CD4-positive, alpha-beta T cell treated with Interleukin-6 at 100 ng/mL for 8 hours (primary cell): ENCODE measurements at places on chromosomes 7 and 10.
A peak's percentile ranks its signal among the peaks of the same experiment; 100 is the strongest.

DNA sequence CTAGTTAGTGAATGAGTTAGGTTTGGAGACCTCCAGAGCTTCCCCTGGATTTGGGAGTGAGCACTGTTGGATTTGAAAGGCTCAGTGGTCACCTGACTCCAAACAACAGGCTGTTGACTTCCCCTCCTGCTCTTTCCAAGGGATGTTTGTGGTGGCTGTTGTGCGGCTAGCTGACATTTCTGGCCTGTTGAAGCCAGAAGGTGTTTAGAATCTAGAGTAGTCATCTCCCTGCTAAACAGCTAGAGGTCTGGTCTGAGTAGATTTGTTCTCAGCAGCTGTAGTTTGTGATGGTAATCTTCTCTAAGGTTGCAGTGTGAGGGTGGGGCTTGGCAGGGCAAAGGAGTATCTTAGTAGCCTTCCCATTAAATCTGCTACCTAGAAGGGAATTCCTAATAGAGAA is 30.1 kb downstream of the BPGM start:
- no peak for DNase-seq

GRCh38 chr10:65550761-65551160 is 1375.1 kb upstream of the LRRTM3 start:
- no peak for DNase-seq

DNA sequence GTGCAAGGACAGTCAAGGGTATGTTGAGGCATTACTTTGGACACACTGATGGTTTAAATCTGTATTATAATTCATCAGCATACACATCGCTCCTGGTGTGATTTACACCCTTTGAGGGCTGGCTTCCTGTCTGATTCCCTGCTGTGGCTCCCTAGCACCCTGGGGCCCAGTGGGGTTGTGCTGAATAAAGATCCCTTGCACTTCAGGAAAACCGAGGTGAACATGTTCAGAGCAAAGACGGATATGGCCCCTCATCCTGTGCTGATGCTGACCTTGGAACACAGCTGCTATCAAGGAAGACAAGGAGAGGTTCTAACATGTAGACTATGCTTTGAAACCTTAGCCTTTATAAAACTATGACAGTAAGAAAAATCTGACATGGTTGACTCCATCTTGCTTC is 84.6 kb upstream of the UNC5B start:
- DNase-seq, result no peak

- no peak for DNase-seq
These were observed 175.9 kb downstream of the EVX1 start for GRCh38 chr7:27418541-27418940.

- DNase-seq, result no peak
These were observed 39.9 kb upstream of the WNT16 start for GRCh38 chr7:121288894-121289293.

DNA sequence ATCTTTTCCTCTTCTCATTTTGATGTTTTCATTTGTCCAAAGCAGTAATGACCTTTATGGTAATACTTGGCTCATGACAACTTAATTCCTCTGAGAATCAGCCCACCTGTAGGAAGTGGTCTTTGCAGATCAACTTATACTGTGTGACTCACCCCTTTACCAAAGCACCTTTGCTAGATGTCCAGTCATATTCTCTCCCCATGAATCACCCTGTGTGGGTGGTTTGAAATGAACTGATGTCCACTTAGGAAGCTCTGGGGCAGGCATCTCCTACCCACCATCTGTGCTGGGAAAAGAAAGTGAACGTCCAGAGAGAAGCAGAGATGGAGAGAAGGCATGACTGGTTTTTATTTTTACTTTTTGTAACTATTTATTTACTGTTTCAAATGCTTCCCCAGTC is 410.3 kb downstream of the KIF20B start:
- no peak for DNase-seq

GRCh38 chr7:28328146-28328545 is 84.2 kb upstream of the CREB5 start:
- DNase-seq, result peak; percentile 24

DNA sequence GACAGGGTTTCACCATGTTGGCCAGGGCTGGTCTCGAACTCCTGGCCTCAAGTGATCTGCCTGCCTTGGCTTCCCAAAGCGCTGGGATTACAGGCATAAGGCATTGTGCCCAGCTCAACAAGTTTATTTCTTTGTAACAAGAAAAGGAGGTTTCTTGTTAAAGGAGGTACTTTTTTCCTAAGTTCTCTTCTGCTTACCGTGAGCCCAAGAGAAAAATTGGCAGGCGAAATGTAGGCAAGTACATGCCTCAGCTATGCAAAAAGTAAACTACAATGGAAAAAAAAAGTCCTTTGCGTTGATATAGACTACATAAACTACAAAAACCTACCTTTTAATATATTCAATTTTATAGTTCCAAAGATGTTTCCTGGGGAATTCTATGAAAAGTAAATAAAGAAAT is 122.6 kb downstream of the DKK1 start:
- no peak for DNase-seq

GRCh38 chr7:78684201-78684600 is 769.3 kb downstream of the MAGI2 start:
- no peak for DNase-seq

GRCh38 chr10:92239600-92240288 is 51.1 kb downstream of the CPEB3 start:
- peak; percentile 11 for DNase-seq

- DNase-seq, result no peak
These were observed 143.6 kb upstream of the NFE2L3 start for GRCh38 chr7:26008428-26008827.

DNA sequence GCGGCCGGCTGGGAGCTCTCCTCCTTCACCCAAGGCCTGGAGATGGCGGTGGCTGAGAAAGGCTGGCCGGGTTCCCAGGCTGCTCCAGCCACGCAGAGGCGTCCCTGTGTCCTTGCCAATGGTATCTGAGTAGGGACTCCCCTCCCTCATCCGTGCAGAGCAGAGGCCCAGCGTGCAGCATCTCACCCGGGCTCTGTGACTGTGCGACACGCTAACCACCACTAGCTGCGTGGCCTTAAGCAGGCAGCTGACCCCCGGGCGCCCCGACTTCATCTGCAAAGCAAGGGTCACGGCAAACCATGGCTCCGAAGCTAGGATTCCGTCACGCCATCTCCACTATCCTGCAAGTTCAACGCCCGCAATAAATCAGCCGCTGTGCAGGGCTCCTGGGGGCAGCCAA is 47.2 kb upstream of the TNRC18 start:
- DNase-seq, result no peak

DNA sequence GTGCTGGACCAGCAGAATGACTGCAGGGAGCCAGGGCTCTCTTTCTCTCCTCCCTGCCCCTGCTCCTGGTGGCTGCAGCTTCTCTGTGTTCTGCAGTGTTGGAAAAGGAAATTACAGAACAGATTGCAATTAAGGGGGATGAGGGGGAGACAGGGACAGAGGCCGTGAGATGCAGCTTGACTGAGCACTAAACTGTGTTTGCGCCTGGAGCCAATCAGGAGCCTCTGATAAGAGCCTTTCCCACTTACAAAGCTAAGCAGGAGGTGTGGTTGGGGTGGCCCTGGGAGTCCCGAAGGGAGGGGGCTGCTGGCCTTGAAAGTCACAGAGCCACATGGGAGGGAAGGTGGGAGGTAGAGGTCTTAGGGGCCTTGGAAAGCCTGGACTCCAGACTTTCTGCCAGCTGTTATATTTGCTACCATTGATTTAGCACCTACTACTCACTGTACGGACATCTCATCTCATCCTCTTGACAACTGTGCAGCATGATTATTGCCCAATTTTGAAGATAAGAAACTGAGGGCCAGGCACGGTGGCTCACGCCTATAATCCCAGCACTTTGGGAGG is 26.7 kb downstream of the TRIM8 start:
- DNase-seq, result no peak

DNA sequence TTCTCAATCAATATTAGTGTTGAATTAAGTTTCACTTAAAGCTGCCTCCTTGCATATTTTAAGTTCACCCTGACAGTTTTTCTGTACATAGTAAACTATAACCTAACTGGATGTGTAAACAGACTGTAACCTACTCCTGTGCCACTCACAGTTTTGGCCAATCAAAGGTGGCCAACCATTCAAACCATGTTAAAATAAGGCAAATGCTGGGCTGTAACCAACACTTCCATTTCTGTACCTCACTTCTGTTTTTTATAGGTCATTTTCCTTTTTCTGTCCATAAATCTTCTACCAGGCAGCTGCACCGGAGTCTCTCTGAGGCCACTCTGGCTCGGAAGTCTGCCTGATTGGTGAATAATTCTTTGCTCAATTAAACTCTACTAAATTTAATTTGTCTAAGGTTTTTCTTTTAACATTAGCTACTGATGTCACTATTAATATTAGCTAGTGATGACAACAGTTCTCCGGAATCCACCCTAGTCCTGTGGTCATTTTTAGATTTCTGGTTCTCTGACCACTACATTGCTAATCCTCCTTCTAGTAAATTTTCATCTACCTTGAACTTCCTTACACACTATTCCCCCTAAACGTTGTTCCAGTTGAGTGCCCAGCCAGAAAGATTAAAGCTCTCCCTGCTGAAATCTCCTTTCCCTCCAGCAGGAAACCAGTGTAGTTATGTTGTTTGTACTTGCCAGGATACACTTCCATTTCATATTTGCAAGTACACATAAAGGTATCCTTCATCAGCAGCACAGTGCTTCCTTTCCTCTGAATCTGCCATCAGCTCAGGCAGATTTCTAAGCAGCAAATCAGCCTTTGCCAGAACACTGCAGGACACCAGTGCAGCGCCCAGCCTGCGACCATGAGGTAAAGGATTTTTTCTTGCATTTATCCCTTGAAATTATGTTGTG is 18.6 kb upstream of the IFIT2 start:
- DNase-seq, result no peak

GRCh38 chr10:126455766-126456405 is 67.6 kb upstream of the ADAM12 start:
- DNase-seq, result no peak

DNA sequence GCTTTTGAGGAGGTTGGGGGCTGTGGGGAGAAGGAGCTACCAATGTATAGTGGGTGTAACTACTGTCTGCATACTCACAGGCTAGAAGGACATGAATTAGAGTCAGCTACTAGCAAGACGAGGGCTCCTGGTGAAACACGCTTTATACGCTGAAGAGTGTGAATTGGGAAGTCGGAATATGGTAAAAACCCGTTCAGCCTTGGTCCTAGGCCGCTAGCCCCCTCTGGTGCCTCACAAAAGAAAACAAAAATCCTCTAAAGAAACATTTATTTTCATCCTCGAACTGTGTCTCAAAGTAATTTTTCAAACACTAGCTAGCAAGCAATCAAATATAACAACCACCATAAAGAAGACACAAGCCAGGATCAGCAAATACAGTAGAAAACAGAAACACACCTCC is 338.1 kb upstream of the SEMA3C start:
- DNase-seq, result no peak

DNA sequence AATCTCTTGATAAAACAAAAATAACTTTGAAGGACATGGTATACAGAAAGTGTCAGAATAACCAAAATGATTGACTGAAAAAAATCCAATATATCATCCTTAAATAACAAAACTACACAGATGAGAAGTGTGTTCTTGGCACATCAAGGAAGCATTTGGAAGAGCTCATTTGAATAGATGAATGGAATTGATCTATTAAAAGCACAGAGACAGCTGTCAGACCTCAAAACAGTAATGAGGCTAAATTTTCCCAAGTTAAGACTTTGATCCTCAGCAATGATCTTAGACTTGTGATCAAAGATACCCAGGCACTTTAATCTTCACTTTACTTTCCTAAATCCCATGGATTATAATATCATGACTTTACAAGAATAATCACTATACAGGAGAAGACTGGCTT is 395.4 kb upstream of the NFE2L3 start:
- DNase-seq, result no peak

DNA sequence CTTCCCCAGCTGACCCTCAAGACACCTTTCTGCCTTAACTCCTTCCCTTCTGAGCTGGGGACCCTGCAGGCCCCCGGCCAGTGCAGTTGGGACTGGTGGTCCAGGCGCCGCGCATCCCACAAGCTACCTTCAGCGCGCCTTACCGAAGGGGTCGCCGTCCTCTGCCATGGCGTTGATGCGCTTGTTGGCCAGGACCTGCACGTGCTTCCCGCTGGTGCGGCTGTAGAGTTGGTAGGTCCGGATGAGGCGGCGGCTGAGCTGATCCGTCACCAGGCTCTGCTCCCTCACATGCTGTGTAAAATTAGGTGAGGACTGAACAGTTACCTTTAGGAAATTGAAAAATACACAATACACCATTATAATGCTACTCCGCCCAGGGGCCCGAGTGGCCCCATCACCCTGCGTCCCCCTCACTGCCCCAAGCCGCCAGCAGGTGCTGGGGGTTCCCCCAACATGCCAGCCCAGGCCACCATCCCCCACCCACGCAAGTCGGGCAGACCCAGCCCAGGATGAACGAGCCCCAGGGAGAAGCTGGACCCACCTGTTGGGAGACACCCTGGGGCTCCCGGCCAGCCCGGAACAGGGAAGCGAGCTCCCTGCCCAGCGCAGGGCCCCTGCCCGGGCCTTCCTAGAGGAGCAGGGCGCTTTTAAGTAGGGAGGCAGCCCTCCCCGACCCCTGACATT is 1.2 kb downstream of the FGF8 start:
- DNase-seq, result no peak

- no peak for DNase-seq
These were observed 151.8 kb upstream of the CELF2 start for GRCh38 chr10:10865913-10866312.

GRCh38 chr7:18177815-18178660 is 150.4 kb upstream of the PRPS1L1 start:
- no peak for DNase-seq

DNA sequence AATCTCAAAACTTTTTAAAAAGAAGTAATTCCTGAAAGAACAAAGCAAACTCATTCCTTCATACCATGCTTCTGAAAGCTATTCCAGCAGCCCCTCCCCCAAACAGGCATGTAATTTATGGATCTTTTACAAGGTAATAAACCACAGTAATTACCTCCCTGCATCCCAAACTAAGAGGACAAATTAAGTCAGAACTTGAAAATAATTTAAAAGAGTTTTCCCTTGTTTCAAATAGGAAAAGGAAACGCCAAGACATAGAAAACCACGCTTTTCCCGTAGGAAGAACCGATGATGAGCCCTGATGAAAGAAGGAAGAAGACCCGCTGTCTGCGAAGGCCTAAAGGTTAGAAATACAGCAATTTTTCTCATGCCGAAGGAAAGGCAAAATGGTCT is 8.9 kb downstream of the HOXA4 start:
- DNase-seq, result no peak

GRCh38 chr7:87226495-87226894 is 7.0 kb upstream of the TMEM243 start:
- no peak for DNase-seq

DNA sequence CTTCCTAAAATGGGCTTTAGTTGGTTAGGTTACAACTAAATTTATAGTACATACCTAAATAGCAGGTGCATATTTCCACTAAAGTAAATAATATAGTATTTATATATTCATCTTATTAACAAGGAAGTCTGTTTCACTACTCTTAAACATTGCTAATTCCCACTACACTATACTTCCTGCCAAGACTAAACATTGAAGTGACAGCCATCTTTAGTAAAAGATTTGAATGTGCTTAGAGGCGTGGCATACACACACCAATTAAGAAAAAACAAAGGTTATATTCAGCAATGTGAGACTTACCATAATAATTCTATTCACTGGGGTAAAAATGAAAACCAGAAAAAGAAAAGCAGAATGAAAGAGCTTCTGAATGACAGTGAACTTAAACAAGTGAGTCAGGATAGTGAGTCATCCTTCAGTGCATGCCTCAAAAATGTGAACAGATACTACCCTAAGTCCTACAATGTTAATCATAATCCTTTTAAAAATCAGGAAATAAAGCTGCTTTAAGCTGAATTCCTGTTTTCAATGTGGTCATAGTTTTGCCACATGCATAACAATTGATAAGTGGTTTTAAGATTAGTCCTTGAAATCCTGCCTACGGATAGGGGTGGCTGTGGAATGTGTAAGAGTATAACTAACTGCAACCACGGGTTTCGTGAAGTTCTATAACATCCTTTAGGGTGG is 59.4 kb downstream of the USP6NL start:
- DNase-seq, result no peak
